Activated CD4-positive, alpha-beta memory T cell treated with anti-CD3 and anti-CD28 coated beads for 36 hours (primary cell): ENCODE measurements at places on chromosomes 7 and 10.
A peak's percentile ranks its signal among the peaks of the same experiment; 100 is the strongest.

DNA sequence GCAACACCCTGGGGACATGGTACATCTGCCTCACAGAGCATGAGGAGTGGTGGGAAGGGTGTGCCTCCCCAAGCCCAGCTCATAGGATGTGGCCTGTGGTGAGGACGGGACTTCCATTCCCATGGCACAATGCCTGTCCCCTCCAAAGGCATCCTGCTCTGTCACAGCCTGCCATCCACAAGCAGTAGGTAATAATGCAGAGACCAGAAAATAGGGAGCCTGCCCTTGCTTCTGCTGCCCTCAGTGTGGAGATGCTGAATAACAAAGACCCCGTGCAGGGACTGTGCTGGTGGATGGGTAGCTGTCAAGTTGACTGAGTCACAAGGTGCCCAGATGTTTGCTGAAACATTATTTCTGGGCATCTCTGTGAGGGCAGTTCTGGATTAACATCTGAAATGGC, 199.9 kb upstream of the GRB10 start:
- no peak for DNase-seq

DNA sequence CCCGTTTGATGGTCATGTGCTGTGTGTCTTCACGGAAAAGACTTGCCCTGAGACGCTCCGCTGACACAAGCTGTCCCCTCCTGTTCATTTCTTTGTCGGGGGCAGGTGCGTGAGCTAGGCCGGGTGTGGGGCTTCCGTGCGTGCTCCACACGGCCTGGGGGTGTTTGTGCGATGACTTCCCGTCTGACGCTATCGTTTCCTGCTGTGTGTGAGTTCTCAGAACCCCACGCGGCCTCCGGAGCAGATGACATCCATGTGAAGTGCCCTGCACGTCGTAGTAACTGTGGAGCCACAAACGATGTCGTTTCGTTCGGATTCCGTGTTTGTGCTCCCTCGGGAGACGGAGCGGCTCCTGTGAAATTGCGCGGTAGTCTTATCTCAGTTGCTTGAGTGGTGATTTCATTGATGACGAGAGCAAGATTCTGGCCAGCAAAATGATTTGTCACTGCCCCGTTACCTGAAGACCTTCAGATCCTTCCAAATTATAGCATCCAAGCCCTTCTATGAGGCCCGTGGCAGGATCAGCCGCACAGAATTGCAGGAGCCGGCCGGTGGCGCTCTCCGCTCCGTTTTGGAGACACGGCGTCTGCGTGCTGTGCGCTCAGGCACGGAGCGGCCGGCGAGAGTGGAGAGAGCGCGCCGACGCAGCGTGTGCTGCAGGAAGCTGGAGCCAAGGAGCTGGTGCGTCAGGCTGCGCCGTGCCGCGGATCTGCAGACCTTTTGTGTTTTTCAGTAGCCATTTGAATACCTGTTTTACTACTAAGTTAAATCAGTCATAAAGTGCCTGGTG, 94.9 kb downstream of the NKX6-2 start:
- no peak for DNase-seq

DNA sequence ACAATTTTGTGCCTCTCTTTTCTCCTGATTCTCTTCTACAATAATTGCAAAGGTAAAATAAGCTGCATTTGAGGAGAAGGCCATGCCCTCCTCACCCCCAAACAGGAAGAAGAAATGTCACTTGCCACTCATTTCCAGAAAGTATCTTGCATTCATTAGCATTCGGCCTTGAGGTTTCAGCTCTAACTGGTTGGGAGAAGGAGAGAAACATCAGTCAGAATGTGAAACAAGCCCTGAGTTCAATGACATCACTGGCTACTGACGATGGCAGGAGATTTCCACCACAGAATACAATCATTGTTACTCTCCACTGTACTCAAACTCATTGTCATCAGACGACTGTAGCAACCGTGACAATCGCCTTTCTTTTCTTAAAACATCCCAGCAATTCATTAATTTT, 72.8 kb downstream of the PRKCQ start:
- peak; percentile 73 for DNase-seq

DNA sequence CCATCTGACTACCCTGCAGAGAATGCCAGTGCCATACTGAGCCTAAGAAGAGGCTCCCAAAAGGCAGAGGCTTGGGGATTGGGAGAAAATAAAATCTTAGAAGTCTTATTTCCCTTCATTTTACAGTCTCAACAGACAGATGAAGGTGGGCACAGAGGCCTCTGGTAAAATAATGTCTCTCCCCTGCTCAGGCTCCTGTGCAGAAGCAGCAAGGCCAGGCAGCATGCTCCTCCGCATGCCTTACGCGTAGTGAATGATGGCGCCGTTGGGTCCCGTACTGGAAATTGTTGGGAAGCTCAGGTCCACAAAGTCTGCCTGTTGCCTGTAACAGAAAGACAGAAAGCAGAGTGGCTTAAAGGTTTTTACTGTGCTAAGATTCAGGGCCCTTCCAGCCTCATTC, 45.8 kb downstream of the XPNPEP1 start:
- DNase-seq: no peak
